BE2C (cell line): ENCODE measurements at places on chromosomes 4 and X.

- DNase-seq: no peak
Observed at GRCh38 chr4:169234137-169234855, 36.5 kb downstream of the SH3RF1 start.

DNA sequence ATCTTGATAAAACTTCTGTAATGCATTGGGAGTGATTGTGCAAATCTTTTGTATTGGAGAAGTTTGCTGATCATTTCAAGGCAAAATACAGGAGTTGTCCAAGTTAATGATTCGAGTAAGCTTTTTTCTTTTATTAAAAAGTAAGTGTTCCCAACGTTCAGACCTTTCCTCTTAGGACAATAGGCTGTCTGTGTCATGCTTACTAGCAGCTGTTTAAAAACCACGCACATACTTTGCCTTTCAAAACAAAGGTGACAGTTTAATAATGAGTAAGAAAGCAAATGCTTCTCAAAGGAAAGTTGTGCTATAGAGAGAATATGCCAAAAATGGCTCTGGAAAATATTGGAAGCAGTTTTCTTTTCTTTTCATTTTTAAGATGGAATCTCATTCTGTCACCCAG is 11.2 kb downstream of the TRAPPC11 start:
- DNase-seq: no peak

DNA sequence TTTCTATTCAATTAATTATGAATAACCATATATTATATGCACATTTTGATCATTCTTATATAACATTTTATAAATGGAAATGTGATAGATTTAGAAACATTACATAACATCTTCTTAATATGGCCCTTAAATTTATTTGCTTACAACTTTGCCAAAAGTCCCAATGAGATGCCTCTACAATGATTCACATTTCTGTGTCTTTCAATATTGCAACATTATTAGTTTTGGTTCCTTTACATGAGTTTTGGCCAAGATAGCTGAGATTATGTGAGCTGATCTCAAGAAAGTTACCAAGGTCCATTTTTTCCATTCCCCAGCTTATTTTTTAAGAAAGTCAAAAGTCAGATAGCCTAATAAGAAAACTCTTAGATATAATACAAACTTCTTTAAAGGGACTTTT is 361.2 kb downstream of the PCDH7 start:
- no peak for DNase-seq

GRCh38 chr4:147943159-147943638 is 211.3 kb downstream of the ARHGAP10 start:
- DNase-seq: no peak

DNA sequence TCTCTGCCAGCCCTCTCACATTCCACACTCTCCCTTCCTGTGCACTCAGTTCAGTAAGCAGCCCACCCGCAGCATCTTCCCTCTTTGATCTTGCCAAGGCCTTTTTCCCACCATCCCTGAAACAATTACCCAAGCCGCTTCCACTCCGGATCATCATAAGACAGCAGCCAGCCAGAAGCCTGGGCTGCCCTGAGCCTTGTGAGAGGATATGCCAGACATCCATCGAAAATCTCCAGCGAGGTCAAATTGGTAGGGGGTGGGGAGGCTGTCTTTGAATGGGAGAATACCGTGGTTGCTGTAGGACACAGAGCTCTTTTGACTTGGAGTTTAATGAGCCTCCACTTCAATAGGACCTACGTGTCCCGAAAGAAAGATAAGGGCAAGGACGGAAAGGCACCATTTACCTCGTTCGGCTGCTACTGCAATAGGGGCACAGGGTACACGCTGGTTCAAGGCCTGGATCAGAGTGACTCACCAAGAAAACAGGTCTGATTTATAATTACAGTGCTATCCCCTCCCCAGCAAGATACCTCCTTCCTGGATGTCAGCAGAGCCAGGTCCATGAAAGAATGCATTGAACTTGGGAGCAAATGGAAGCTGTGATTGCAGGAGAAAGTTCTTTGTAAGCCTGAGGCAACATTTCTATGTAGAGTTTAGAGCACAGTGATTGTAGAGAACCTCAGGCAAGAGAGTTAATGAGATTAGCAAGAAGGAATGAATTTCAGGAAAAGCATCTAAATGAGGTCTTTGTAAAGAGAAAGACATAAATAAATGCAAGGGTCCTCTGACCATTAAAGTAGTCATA is 39.5 kb downstream of the AMOT start:
- no peak for DNase-seq

- DNase-seq: no peak
Observed at GRCh38 chrX:13911586-13911985, 94.7 kb upstream of the GPM6B start.

GRCh38 chrX:70044541-70045245 is 5.0 kb downstream of the AWAT2 start:
- DNase-seq: no peak

GRCh38 chrX:40090961-40091360 is 6.8 kb downstream of the BCOR start:
- no peak for DNase-seq

DNA sequence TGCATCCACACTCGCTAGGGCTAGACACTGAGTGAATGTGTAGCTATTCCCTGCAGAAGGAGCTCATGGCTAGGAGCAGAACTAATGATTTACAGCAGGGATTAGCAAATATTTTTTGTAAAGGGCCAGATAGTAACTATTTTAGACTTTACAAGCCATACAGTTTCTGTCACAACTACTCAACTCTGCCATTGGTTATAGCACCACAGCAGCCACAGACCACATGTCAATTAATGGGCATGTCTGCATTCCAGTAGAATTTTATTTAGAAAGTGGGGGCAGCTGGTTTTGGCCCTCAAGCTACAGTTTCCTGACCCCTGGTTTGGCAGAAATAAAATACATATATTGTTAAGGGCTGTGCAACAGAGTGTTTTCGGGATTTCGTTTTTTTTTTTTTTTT is 192.6 kb downstream of the FRMPD4 start:
- no peak for DNase-seq

DNA sequence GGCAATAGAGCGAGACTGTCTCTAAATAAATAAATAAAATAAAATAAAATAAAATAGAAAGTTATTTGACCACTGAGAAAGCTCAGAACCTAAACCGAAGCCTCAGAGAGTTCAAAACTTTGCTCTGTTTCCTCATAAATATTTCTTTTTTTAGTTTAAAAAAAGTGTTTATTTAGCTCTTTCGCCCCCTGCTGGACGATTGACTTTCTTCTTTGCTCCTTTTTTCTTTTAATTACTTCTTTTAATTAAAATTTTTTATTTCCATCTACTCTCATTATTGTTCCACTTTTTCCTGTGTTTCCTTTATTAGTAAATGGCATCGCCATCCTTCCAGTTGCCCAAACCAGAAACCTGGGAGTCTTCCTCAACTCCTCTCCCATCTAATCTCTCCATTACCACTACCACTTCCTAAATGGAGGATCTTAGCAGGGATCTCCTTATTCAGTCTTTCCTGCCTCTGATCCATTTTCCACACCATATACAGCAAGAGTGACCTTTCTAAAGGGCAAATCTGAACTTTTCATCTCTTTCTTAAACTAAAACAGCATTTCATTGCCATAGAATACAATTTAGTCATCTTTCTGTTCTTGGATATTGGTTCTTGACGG is 728 bp upstream of the IL13RA2 start:
- no peak for DNase-seq

- DNase-seq: no peak
Observed at GRCh38 chrX:65689377-65689776, 21.9 kb downstream of the MSN start.

GRCh38 chr4:148778980-148779675 is 336.9 kb upstream of the NR3C2 start:
- DNase-seq: no peak

DNA sequence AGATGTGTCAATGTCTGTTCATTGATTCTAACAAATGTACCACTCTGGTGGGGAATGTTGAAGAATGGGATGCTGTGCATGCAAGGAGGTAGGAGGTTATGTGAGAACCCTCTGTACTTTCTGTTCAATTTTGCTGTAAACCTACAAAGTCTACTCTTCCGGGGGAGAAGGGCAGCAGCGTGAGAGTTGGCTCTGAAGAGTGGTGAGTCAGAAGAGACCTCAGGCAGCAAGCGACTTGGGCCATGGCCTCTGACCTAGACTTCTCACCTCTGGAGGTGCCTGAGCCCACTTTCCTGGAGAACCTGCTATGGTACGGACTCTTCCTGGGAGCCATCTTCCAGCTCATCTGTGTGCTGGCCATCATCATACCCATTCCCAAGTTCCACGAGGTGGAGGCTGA is 26.7 kb downstream of the MANBA start:
- no peak for DNase-seq

- DNase-seq: no peak
Observed at GRCh38 chr4:134798573-134798972, 597.0 kb upstream of the PABPC4L start.

GRCh38 chrX:20144491-20144890 is 2.9 kb upstream of the EIF1AX start:
- DNase-seq: no peak

DNA sequence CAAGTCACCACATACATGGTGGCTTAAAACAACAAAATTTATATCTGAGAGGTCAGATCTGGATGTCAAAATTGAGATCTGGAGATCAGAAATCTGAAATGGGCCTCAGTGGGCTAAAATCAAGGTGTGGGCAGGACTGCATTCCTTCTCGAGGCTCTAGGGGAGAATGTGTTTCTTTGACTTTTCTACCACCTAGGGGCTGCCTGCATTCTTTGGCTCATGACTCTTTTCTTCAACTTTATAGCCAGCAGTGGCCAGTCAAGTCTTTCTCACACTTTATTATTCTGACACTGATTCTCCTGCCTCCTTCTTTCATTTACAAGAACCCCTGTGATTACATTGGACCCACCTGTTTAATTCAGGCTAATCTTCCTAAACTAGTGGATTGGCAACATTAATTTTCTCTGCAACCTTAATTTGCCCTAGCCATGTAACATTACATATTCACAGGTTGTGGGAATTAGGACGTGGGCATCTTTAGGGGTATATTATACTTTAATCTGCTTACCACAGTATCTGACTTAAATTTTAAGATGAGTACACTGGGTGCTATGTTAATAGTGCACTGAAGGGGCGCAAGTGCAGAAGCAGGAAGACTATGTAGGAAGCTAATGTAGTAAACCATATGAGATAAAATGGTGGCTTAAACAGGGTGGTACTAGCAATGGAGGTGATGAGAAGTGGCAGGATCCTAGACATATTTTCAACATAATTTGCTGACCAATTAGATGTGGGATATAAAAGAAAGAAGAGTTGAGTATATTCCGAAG is 188.0 kb downstream of the SLC4A4 start:
- no peak for DNase-seq

DNA sequence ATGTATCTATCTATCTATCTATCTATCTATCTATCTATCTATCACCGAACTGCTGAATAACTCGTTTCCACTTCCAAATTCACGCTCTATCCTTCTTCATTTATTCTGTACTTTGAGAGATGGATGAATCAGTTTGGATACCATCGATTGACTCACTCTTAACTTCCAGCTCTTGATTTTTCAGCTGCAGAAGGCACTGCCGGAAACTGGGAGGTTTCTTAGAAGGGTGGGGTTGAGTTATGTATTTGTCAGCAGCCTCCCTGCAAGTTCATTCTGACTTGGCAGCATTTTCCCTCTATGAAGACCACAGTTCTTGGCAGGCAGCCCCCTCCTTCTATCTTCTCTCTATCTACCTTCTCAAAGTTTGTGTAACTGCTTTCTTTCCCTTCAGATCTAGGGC is 112.0 kb upstream of the MAGEB18 start:
- DNase-seq: no peak

DNA sequence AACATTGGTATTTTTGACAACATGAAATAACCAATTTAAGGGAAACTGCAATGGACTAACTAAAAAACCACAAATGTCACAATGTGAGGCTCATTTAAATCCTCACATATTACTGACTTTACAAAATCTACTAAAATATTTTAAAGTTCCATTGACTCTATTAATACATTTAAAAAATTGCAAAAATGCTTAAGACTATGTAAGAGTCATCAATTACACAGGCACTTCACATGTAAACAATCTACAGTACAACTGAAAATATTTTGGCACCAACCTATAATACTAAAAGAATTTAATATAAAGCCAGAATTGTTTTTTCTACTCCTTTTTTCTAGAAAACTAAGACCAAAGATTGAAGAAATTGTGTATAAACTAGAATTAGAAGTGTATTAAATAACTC is 76.8 kb upstream of the RBMXL3 start:
- no peak for DNase-seq
